HT-29 (cell line): ENCODE measurements at places on chromosomes 4 and X. TPM values are rescaled to one million over a fixed set of nuclear protein-coding genes. Genes with fewer than 3 reads are reported as not detected.

- no peak for DNase-seq
These were observed at the start of gene MAMLD1 for GRCh38 chrX:150362599-150363481. Gene MAMLD1, plus strand, starts transcription at chrX:150363317. Its CDS starts 82,200 bp downstream, at chrX:150445517.

SSX4 gene
- total RNA-seq: not detected in 2 replicates

DNA sequence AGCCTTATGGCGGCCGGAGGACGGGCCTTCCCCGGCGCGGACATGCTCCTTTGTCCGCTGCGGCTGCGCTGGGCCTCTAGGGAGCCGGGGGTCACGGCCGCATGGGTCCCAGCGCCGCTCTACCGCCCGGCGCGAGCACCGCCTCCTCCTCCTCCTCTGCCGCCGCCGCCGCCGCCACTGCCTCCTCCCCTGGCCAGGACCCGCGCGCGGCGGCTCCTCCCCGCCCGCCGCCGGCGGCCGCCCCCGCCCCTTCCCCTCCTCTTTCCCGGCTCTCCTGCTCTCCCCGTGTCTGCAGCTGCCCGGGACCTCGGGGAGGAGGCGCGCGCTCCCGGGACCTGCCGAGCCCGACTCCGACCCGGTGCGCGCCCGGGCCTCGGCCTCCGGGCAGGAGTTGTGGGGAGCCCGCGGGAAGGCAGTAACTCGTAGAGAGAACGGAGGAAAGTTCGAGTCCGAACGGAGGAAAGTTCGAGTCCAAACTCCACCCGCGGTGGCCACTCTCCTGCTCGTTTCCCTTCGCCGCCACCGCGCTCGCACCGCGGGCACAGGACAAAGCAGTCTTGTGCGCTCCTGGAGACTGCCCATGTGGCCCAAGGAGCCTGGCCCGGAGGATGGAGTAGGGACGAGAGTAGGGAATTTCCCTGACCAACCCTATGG lies at the start of gene ADGRA3:
Gene ADGRA3, minus strand, starts transcription at position 179 of the 654 bp plus-strand sequence. CDS start 282 bp downstream, outside the sequence.
- DNase-seq: peak; percentile 71

GRCh38 chr4:54496412-54496811 lies 161.3 kb upstream of the KIT start:
- no peak for DNase-seq

DNA sequence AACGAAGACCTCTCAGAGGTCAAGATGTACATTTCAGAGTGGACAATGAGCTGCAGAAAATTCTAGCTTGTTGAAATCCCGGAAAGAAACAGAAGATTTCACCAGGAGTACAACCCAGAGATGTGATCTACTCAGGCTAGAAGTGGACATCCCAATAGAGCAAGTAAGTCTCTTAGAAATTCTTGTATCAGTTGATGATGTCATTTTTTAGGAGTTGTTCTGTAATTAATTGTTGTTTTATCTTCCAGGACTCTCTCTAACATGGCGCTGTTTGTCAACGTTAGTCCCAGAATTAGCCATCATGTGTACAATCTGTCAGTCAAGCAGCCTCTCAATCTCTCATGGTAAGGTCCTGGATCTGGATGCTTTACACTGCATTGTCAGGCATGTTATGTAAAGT lies 174.4 kb downstream of the GRIA3 start:
- no peak for DNase-seq

SPATA18 gene
- 0.10 TPM in 1 of 2 replicates, not detected in the other for total RNA-seq

DNA sequence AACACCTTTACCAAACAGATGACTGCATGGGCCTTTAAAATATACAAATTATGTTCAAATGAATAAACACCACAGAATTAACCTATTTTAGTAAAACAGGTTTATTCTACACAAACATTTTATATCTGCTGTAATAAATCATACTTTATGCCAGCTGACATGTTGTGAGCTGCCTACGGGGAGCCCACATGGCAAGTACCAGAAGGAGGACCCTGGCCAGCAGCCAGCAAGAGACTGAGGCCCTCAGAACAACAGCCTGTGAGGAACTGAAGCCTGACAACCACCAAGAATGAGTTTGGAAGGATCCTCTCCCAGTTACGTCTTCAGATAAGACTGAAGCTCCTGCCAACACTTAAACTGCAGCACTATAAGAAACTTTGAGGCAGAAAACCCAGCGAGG lies 377.0 kb downstream of the PDGFC start:
- peak; percentile 67 for DNase-seq

- DNase-seq: no peak
These were observed 324.8 kb upstream of the DDX53 start for GRCh38 chrX:22674932-22675331.

DNA sequence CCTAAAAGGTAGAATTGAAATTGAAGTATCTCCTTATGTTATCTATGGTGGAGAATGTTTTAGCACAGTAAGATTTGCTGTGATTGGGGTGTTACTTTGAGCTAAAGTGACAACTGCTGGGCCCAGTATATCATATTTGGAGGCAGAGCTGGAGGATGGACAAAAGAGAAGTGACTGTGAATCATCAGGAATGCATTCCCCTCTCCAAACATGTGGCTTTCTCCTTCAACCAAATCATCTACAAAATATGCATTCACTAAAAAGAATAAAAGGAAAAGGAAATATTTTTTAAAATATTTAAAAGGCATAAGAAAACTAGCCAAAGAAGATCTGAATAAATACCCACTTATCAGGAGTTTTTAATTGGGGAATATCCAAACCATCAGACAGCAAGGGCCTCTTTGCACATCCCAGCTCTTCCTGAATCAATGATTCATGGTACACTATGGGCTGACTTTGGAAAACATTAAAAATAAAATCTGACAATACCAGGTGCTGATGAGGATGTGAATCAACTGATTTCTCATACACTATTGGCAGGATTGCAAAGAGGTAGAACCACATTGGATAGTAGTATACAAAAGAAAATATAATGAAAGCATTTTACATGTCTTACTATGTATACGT lies 671.7 kb upstream of the NR3C2 start:
- no peak for DNase-seq

ABCG2 gene
- total RNA-seq: 51.2 and 55.5 TPM in 2 replicates

DNA sequence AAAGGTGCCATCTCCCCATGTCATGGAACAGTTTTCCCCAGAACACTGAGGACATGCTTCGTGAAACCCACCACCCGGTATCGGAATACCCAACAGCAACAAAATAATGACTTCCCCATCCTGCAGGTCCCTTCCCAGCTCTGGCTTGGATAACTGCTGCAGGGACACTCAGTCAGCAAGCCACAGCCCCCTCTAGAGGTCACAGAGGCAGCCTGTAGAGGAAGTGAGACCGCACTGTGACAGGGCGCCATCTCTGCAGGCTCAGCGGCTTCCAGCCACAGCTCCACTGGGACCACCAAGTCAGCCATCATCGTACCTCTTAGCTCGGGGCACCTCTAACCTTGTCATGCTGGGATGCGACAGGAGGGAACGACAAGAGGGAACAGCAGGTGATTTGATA lies 315.9 kb downstream of the LDB2 start:
- peak; percentile 22 for DNase-seq

GRCh38 chrX:42414057-42414456 lies 363.9 kb downstream of the PPP1R2C start:
- DNase-seq: no peak

EGFL6 gene
- not detected in 2 replicates for total RNA-seq

DNA sequence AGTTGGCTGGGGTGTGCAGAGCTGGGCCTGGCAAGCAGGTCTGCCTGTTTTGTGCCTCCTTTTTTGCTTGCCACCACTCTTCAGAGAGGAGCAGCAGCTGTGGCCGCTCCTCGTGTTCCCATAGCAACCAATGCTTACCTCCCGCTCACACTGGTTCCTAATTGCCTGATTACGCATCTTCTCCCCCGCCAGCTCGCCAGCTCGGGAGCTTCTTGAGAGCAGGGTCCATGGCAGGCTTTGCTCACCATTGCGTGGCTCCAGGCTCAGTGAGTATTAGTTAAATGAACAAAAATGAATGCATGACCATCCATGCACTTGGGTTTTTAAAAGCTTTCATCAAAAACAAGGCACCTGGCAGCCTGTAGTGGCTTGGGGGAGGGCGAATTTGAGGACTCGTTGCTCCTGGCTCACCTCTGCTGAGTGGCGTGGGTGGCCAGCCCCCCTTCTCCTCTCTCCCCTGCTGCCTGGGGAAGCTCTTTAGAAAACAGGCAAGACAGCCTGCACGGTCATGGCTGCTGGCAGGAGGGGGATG lies 14.2 kb upstream of the PJA1 start:
- DNase-seq: no peak

DNA sequence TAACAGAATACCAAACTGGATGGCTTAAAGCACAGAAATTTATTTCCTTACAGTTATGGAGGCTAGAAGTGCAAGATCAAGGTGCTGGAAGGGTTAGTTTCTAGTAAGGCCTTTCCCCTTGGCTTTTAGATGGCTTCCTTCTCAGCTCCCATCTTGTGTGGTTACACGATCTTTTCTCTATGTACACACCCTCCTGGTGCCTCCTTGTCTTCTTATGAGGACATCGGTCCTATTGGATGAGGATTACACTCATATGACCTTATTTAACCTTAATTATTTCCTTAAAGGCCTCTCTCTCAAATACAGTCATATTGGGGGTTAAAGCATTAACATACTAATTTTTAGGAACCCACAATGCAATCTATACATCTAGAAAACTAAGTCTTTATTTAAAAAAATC lies 787.9 kb upstream of the GALNTL6 start:
- DNase-seq: no peak

GRCh38 chr4:114282937-114283336 lies 303.5 kb upstream of the ARSJ start:
- DNase-seq: no peak

GRCh38 chrX:9717376-9717775 lies 48.3 kb downstream of the GPR143 start:
- no peak for DNase-seq

- no peak for DNase-seq
These were observed 30.0 kb downstream of the RCHY1 start for GRCh38 chr4:75484190-75484589.

DNA sequence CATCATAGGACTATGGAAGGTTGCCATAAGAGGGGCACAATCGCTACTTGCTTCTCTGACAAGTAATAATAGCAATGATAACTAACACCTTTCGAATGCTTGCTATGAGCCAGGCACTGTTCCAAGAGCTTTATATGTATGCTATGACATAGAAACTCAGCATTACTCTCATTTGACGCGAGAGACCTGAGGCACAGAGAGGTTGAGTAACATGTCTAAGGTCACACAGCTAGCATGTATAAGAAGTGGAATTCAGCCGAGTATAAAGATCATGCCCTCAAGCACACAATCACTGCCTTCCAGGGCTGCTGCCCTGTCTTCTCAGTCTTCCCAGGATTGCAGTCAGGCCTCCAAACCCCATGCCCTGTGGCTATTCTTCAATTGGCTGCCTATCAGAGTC lies 19.5 kb downstream of the PJA1 start:
- DNase-seq: no peak

GRCh38 chr4:26260571-26260970 lies 60.2 kb upstream of the RBPJ start:
- DNase-seq: no peak

MAGEA1 gene
- total RNA-seq: not detected in 2 replicates

GNRHR gene
- total RNA-seq: not detected in 2 replicates

- DNase-seq: peak; percentile 95
These were observed at the start of gene GAR1 for GRCh38 chr4:109815151-109816081. Gene GAR1, plus strand, starts transcription at chr4:109815762. Its CDS starts 403 bp downstream, at chr4:109816165.

SLIT2 gene
- not detected in 2 replicates for total RNA-seq

SPANXD gene
- not detected in 2 replicates for total RNA-seq

DNA sequence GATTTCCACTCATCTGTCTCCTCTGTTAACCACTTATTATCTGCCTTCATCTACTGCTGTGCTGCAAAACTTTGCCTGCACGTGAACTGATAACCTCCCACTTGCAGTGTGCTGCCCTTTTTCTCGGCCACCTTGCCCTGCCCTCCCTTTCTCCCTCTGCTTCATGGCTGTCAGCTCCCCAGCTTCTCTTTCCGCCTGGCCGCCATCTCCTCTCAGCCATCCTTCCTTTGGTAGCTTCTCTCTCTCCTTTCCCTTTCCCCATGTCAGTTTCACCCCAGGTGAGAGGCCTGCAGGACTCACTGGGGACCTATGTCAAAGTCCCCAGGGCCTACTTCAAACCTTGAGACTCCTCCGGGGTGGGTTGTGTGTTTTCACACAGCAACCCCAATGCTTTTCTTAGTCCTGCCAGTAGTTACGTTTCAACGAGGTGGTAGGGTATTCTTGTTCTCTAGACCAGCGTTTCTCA lies 6.6 kb downstream of the MSL3 start:
- no peak for DNase-seq

DNA sequence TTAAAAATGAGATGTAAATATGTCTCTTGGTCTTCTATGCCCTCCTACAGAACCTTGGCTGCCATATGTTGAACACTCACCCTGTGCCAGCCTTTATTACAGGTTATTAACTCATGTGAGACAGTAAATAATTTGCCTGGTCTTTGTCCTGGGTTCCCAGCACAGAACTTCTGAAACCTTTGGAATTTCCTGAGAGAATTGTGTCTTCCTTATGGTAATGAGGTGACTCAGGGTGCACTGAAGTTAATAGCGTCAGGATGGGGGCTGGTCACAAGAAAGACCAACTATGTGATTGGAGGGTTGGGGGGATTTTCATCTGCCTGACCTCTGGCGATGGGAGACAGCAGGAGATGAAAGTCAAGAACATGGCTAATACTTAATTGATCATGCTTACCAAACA lies 289.8 kb upstream of the STS start:
- no peak for DNase-seq

DNA sequence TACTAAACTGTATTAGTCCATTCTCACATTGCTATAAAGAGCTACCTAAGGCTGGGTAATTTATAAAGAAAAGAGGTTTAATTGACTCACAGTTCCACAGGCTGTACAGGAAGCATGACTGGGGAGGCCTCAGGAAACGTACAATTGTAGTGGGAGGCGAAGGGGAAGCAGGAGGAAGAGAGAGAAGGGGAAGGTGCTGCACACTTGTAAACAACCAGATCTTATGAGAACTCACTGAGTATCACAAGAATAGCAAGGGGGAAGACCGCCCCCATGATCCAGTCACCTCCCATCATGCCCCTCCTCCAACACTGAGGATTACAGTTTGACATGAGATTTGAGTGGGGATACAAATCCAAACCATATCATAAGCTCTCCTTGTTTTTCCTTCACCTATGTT lies 40.9 kb downstream of the RPA4 start:
- DNase-seq: no peak

GRCh38 chr4:82057990-82058544 lies 315.7 kb downstream of the HNRNPD start:
- DNase-seq: no peak

GRID2 gene
- total RNA-seq: not detected in 2 replicates
